ENCODE measurements at places on chromosomes 4 and X. TPM values are rescaled to one million over a fixed set of nuclear protein-coding genes. Genes with fewer than 3 reads are reported as not detected.

The RAB39B gene
- total RNA-seq: 0.83 TPM

The CXCL3 gene
- 4.0 TPM for total RNA-seq

The CLTRN gene
- 0.65 TPM for total RNA-seq

The SERPINA7 gene
- total RNA-seq: not detected

The ARSJ gene
- 4.3 TPM for total RNA-seq

The NAP1L5 gene
- total RNA-seq: 2.4 TPM

The PAPSS1 gene
- 30.1 TPM for total RNA-seq

The TCEAL6 gene
- not detected for total RNA-seq

The ZFX gene
- 7.4 TPM for total RNA-seq

The GPRASP3 gene
- 3.5 TPM for total RNA-seq

The DCAF4L1 gene
- 0.14 TPM for total RNA-seq

The PABPC5 gene
- not detected for total RNA-seq

The CABS1 gene
- not detected for total RNA-seq

The CT47A7 gene
- total RNA-seq: not detected

The TTC29 gene
- not detected for total RNA-seq

The PAGE1 gene
- 0.29 TPM for total RNA-seq

The SCD5 gene
- total RNA-seq: 6.2 TPM

The POU3F4 gene
- total RNA-seq: not detected

The FGF2 gene
- 33.7 TPM for total RNA-seq

The MAP7D3 gene
- 10.5 TPM for total RNA-seq

The MAGEA3 gene
- 5.0 TPM for total RNA-seq

The DDIT4L gene
- 0.21 TPM for total RNA-seq

The PLAC1 gene
- total RNA-seq: 0.68 TPM

The NPY2R gene
- not detected for total RNA-seq

The HSFX4 gene
- 0.09 TPM for total RNA-seq

The ZNF718 gene
- 0.60 TPM for total RNA-seq

The STBD1 gene
- 13.0 TPM for total RNA-seq

The MAGEC2 gene
- total RNA-seq: not detected

The ETDC gene
- not detected for total RNA-seq

The CLCN5 gene
- 2.6 TPM for total RNA-seq

The DCLK2 gene
- total RNA-seq: 8.6 TPM

The ZNF157 gene
- 0.05 TPM for total RNA-seq

The GPR50 gene
- total RNA-seq: 0.26 TPM

The HSFX2 gene
- total RNA-seq: 0.24 TPM

The DAPP1 gene
- total RNA-seq: not detected

The DGKK gene
- not detected for total RNA-seq

The TNIP3 gene
- total RNA-seq: 0.39 TPM

The SPANXB1 gene
- 2.0 TPM for total RNA-seq

The GAGE12F gene
- total RNA-seq: not detected

The SPANXC gene
- not detected for total RNA-seq

The HPGDS gene
- not detected for total RNA-seq

The NBDY gene
- total RNA-seq: 59.8 TPM

The CTAG1A gene
- total RNA-seq: not detected

The SLC6A14 gene
- not detected for total RNA-seq

The CXCL10 gene
- total RNA-seq: 0.20 TPM

The PTCHD1 gene
- total RNA-seq: not detected

The UGT2B17 gene
- total RNA-seq: not detected

The IBSP gene
- not detected for total RNA-seq

The NEUROG2 gene
- total RNA-seq: 0.06 TPM

The RNF212 gene
- total RNA-seq: 2.8 TPM
